Progenitor cell of endocrine pancreas (in vitro differentiated cells): ENCODE measurements at places on chromosomes 13 and 19. TPM values are rescaled to one million over a fixed set of nuclear protein-coding genes. Genes with fewer than 3 reads are reported as not detected.

PRR22 gene
- total RNA-seq = 5.8 and 5.9 TPM in 2 replicates

IL11 gene
- 2.2 and 2.8 TPM in 2 replicates for total RNA-seq

NANOS3 gene
- total RNA-seq = 9.5 and 10.5 TPM in 2 replicates

CCDC9 gene
- 34.4 and 36.1 TPM in 2 replicates for total RNA-seq

GNG7 gene
- total RNA-seq = 9.9 and 11.3 TPM in 2 replicates

DDA1 gene
- 38.6 and 41.4 TPM in 2 replicates for total RNA-seq

FUT6 gene
- total RNA-seq = not detected in 2 replicates

ERICH4 gene
- total RNA-seq = not detected in 2 replicates

HSH2D gene
- 0.72 and 0.84 TPM in 2 replicates for total RNA-seq

ATP8A2 gene
- 0.38 and 0.49 TPM in 2 replicates for total RNA-seq

ANO8 gene
- 45.2 and 45.3 TPM in 2 replicates for total RNA-seq

TNNT1 gene
- 4.6 and 5.5 TPM in 2 replicates for total RNA-seq

ZNF324 gene
- total RNA-seq = 12.9 and 14.7 TPM in 2 replicates

FLT3LG gene
- 0.96 and 1.1 TPM in 2 replicates for total RNA-seq
